Urinary bladder (tissue), 4 donors: ENCODE measurements at places on chromosomes 2 and 18. TPM values are rescaled to one million over a fixed set of nuclear protein-coding genes. Genes with fewer than 3 reads are reported as not detected.

DNA sequence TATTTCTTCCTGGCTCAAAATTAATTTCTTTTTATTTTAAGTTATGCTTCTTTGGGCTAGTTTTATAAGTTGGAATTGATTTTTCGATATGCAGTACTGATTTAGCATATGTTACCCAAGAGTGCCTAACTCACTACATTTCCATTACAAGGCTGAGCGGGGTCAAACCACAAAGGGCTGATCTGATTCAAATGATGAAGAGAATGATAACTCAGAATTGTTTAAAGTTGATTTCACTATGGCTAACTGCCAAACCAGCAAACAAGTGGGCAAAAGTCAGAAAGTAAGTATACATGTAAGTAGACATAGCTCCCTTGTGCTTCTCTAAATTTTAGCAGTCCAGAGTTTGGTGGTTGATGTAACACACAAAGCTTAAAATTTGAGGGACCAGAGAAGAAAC lies 35.6 kb downstream of the RAD51AP2 start:
- no peak for DNase-seq

DNA sequence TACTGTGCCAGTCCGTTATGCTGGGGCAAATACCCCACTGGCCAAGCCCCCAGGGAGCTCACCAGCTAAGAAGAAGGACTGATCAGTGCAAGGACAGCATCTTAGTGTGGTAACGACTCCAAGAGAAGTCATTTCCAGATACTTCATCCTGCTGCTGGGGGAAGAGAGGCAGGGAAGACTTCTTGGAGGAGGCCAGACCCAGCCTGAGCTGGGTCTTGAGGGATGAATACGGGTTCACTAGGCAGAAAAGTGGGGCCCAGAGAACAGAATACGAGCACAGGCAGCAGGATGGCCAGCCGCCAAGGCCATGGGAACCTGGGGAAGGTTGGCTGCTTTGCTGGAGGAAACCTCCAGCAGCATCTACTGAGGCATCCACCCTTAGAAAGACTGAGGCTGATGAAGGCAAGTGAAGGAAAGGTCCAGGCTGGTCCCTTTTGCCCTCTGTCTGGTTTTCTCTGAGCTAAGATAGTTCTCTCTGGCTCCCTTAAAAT lies 84.1 kb downstream of the GLI2 start:
- DNase-seq: no peak

- DNase-seq: peak; percentile 28
Observed at GRCh38 chr18:47931718-47932103, 1.3 kb upstream of the SMAD2 start.

DNA sequence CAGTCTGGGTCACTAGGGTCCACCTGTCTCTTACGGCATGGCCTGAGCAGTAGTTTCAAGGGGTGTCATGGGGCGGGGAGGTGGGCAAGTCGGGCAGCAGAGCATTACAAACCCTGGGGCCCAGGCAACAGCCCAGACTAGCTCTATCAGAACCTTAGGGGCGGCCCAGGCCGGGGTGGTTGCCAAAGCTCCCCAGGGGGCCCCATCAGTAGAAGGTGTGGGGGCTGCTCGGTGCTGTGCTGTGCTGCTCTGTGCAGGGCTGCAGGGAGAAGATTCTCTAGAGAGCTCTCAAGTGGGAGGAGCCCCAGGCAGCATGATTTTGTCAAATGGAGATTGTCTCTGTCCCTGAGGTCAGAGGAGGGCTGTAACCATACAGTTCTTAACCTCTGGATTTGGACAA lies 36.4 kb upstream of the SLC14A1 start:
- no peak for DNase-seq

GRCh38 chr2:86064006-86064405 lies 41.7 kb downstream of the POLR1A start:
- DNase-seq: no peak

UGT1A3 gene
- 1.2 TPM for total RNA-seq
